ENCODE measurements at places on chromosomes 11 and 22. TPM values are rescaled to one million over a fixed set of nuclear protein-coding genes. Genes with fewer than 3 reads are reported as not detected.

TSSK2 gene
- under 0.01 TPM for total RNA-seq

OR8G1 gene
- total RNA-seq = not detected

NDUFS8 gene
- total RNA-seq = 149 TPM

SYT12 gene
- total RNA-seq = 0.23 TPM

Data from smooth muscle cell of the coronary artery (primary cell).